AG09319 (cell line): ENCODE measurements at places on chromosomes 2 and 18.

DNA sequence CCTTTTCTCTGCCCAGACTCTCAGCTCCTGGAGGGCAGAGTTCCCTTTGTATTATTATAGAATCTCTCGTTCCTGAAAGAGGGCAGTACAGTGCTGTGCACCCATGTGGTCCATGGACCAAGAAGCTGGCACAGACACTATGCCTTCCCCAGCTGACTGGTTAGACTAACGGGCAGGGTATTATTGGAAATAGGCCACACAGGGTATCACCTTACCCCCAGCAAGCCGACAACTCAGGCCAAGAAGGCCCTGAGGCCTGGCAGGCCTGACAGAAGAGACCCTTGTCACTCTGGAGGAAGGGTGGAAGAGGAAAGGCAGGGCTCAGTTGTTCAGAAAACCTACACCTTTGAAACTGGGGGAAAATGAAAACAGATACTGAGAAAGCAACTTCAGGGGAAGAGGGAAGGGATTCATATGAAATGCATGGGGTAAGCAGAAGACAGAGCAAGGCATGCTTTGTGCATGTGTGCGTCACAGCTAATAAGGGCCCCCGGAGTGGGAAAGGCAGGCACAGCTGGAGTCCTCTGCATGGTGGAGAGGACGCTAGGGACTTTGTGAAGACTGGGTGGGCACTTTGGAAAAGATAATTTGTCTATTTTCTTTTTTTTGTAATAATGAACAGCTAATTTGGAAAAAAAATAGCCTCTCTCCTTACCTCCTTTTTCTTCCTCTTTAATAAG lies 476.8 kb upstream of the CELF4 start:
- no peak for DNase-seq

- no peak for DNase-seq
Observed at GRCh38 chr18:9823805-9824473, 61.8 kb upstream of the TXNDC2 start.

- DNase-seq = no peak
Observed at GRCh38 chr2:181944164-181944913, 41.3 kb upstream of the PPP1R1C start.

DNA sequence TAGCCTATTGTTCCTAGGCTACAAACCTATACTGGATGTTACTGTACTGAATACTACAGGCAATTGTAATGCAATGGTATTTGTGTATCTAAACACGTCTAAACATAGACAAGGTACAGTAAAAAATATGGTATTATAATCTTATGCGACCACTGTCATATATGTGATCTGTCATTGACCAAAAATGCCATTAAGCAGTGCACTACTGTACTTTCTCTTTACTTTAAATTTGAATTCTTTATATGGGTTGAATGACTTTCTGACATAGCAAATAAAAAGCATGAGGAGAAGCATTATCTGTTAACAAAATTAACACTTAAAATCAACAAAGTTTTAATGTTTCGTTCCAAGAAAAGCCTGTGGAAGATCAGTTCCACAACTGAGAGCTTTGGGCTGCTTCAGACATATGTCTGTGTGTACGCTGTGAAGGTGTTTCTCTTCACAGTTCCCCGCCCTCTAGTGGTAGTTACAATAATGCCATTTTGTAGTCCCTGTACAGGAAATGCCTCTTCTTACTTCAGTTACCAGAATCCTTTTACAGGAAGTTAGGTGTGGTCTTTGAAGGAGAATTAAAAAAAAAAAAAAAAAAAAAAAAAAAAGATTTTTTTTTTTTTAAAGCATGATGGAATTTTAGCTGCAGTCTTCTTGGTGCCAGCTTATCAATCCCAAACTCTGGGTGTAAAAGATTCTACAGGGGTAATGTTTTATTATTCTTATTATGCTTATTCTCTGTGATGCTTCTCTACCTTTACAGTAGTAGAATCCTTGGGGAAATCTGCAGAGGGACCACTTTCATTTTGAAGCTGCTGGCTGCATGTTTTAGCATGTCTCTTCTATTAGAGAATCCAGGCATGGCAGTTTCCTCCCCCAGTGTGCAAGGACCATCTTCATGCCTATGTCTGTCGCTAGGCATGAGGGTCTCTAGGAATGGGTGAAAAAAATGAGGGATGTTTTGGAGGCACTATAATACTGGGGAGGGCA lies 54.5 kb downstream of the SCN2A start:
- peak; percentile 76 for DNase-seq

DNA sequence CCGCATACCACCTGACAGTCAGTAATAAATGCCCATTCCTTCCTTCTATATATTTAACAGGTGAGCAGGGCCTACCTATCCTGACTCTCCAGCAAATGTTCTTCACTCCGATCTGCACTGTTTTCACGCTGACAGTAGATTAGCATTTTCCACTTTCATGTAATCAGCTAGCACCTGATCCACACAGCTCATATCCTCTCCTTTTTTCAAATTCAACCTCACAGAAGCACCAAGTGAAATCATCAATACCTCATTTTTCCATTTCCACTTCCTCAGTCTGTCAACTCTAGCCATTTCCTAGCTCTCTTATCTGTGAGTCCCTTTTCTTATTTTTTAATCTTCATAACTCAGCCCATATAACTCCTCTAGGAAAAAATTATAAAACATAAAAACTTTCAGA lies 402.8 kb downstream of the ZEB2 start:
- no peak for DNase-seq

DNA sequence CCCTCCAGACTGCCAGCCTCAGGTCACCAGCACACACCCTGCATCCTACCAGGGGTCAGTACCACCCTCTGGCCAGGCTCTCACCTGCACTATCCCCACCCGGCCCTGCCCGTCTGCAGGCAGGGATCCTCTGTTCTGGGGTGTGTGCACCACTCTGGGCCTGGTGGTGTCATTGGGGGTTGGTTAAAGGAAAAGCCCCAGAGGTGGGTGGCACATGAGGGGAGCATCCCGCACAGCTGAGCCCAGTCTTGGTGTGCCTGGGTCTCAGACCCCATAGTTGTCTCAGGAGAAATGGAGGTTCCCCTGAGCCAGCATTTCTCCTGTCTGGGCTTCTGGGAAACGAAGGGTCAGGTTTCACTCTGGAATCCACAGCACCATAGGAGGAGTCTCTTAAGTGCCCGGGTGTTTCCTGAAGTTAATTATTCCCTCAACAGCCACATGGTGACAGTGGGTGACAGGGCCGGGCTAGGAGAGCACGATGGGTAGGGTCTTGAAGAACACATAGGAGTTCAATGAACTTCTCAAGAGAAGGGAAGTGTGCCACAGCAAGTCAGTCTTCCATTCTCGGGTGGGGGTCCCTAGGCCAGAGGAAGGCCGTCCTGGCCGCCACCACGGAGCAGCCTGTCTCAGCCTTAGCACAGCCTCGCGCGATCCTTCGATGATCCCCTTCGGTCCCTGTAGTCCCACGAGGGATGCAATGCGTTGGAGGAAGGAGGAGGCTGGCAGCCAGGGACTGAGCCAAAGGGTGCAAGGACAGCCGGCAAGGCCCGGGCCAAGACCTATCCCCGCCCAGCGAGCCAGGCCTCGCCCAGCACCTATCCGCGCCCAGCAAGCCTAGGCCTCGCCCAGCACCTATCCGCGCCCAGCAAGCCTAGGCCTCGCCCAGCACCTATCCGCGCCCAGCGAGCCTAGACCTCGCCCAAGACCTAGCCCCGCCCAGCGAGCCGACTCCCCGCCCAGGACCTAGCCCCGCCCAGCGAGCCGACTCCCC lies 1.1 kb upstream of the FARP2 start:
- no peak for DNase-seq

GRCh38 chr2:170086117-170086688 lies 91.7 kb upstream of the MYO3B start:
- no peak for DNase-seq

DNA sequence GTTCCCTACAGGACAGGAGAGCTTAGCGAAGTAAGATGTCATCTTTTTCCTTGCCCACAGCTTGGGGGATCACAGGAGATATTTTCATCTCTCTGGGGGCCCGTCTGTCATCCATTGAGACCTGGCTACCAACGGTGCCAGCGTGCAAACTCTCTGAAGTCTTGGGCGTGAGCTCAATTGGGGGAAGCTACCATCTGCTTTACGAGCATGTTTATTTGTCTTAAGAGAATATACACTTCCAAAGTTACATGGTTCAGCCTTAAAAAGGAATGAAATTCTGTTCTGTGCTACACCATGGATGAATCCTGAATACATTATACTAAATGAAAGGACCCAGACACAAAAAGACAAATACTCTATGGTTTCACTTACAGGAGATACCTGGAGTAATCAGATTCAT lies 13.6 kb downstream of the SAG start:
- DNase-seq = no peak

DNA sequence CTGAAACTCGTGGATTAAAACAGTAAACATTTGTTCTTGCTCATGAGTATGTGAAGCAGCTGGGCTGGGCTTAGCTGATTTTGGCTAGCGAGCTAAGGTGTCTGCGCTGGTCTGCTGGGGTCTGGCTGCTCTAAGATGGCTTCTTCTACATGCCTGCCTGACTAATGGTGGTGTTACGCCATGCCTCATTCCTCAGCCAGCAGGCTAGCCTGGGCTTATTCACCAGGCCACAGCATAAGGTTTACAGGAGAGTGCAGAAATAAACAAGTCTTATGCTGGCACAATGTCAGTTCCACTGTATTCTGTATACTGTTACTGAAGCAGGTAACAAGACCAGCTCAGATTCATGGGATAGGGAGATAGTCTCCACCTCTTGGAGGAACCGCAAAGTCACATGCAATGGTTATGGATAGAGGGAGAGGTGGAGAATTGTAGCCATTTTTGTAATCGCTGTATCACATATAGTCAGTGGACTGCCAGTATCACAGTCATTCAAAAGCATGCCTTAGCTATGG lies 80.0 kb downstream of the RHBDD1 start:
- DNase-seq = no peak

- no peak for DNase-seq
Observed at GRCh38 chr2:73263540-73264331, 20.5 kb downstream of the FBXO41 start.

DNA sequence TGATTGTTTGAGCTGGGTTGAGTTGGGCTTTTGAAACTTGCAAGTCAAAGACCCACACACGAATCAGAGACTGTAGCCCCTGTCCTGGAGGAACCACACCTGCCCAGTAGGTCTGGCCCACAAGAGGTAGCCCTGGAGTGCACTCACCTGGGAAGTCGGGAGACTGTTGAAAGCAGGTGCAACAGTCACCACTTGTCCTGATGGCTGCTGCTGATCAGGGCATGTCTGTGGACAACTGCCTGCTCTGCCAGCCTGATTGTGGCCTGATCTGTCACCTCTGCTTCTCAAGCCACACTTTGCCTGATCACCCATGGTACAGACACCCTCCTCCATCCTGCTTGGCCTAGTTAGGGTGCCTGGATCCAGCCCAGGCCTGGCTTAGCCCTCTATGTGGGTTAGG lies 105.0 kb upstream of the HAAO start:
- DNase-seq = no peak

- DNase-seq = no peak
Observed at GRCh38 chr2:30620102-30620501, 173.1 kb downstream of the LCLAT1 start.

DNA sequence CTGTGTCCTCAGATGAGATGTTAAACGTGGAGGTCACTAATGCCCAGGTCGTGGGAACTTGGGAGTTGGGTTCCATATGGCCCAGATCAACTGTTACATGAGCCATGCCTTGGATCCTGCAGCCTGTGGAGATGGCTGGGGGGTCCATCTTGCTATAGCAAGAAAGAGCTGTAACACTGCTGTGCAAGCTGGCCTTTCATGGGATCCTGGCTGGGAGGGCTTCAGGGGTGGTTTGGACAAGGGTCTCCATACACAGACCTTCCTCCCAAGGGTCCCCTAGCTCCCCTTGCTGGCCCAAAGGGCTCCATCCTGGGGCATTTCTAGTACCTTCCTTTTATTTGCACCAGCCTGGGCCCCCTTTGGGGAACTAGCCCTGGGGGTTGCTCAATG lies 337.7 kb downstream of the DYSF start:
- DNase-seq = no peak

DNA sequence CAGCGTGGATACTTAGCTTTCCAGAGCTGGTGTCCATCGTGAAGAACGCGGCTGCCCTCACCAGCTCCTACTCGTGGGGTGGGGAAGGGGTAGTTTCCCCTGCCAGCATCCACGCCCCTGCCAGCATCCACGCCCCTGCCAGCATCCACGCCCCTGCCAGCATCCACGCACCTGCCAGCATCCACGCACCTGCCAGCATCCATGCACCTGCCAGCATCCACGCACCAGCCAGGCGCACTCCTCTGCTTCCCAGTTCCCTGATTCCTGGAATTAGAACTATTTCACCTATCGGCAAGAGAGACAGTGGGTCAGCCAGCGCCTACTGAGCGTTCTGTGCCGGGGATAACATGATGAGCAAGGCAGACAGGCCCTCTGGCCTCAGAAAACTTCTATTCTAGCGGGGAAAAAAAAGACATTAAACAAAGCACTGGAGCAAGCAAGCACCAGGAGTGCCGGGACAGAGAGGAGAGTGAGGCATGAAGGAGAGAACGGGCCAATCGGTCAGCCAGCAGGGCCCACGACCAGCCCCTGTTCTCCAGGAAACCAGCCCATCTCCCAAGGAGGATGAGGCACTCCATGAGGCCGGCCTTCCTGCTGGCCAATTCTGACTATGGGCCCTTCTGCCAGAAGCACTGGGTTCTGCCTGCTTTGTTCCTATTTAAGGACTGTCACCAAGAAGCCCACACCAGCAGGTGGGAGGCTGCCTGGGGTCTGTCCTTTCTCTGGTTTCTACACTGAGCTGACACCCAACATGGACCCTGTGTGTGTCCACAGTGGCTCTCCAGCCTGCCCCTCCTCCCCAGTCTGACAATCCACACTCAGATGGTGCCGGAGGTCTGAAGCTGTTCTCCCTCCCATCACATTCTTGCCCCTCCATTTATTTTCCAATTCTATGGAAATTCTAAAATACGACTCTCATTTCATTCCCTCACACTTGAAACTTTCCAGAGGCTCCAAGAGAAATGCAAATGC lies 78.4 kb upstream of the SALL3 start:
- DNase-seq = no peak

GRCh38 chr18:58276789-58277739 lies 233.0 kb downstream of the NEDD4L start:
- DNase-seq = no peak

DNA sequence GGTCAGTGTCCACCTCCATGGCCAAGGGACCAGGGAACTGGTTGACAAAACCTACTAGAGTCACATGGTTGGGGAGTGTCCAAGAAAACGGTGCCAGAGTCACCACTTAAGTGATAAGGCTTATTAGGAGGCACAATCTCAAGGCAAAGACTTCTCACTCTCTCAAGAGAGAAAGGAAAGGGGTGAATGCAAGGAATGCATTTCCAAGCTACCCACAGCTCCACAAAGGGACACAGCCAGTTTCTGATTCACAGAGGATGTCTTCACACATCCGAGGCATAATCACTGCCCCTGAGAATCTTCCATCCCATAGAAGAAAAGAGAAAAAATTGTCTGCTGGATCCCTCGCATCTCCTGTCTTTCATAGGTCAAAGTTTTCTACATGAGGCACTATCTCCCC lies 269.3 kb downstream of the TNS1 start:
- no peak for DNase-seq

DNA sequence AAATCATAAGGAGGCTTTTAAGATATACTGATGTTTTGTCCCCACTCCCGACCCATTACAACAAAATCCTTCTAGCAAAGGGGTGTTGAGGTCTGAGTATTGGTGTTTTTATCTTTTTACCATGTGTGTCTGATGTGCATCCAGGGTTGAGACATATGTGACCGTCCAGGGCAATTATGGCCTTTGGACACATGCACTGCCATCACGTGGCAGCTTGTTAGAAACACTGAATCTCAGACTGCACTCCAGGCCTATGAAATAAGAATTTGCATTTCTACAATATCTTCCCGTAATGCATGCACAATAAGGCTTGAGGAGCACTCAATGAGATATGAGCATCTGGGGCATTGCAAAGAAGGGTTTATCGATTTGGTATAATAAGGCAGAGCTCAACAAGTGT lies 235.1 kb upstream of the ZNF804A start:
- no peak for DNase-seq

- DNase-seq = no peak
Observed at GRCh38 chr2:53826587-53827397, 33.0 kb downstream of the GPR75 start.
